ENCODE measurements at places on chromosomes 1 and 21.

GRCh38 chr1:61504305-61504704 is 220.6 kb downstream of the TM2D1 start:
- DNase-seq: no peak

- DNase-seq: no peak
Measured at GRCh38 chr21:28480470-28480869, 512.2 kb downstream of the LTN1 start.

DNA sequence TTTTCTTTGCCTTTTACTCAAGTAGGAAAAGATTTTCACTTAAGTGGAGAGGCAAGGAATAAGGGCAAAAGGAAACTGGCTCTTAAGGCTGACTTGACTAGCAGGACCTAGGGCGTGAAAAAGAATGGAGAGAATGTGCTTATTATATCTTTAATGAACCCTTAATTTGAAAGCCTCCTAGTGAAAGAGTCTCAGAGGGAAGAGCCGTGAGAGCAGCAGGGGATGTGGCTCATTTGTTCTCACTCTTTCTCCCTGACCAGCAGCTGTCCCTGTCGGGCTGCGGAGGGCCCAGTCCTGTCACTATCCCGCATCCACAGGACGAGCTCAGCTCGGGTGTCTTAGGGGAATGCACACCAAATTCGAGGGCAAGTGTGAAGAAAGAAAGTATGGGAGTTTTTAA is 180.1 kb downstream of the EDEM3 start:
- no peak for DNase-seq

DNA sequence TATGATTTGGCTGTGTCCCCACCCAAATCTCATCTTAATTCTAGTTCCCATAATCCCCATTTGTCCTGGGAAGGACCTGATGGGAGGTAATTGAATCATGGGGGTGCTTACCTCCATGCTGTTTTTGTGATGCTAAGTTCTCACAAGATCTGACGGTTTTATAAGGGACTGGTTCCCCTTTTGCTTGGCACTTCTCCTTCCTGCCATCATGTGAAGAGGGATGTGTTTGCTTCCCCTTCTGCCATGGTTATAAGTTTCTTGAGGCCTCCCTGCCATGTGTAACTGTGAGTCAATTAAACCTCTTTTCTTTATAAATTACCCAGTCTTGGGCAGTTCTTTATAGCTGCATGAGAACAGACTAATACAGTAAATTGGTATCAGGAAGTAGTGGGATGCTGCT is 114.1 kb downstream of the ZNF648 start:
- DNase-seq: no peak

GRCh38 chr1:75115654-75116053 is 18.5 kb upstream of the LHX8 start:
- DNase-seq: no peak

GRCh38 chr1:50976111-50976889 is 6.3 kb downstream of the CDKN2C start:
- no peak for DNase-seq

DNA sequence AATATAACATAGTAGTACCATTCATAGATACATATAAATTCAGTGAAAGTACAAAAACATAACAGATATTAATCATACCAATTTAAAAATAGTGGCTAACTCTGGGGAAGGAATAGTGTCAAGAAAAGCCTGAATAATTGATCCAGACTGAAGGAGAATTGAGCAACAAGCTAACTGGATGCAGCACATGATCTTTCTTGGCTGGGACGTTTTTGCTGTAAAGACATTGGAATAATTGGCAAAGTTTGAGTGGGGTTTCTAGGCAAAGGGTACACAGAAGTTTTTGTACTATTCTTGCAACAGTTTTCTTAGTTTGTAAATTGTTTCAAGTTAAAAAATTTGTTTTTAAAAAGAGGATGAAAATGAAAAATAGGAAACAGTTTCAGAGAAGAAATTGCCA is 2.6 kb upstream of the SH3GLB1 start:
- DNase-seq: no peak
